ENCODE measurements at places on chromosomes 2 and 18. TPM values are rescaled to one million over a fixed set of nuclear protein-coding genes. Genes with fewer than 3 reads are reported as not detected.

DNA sequence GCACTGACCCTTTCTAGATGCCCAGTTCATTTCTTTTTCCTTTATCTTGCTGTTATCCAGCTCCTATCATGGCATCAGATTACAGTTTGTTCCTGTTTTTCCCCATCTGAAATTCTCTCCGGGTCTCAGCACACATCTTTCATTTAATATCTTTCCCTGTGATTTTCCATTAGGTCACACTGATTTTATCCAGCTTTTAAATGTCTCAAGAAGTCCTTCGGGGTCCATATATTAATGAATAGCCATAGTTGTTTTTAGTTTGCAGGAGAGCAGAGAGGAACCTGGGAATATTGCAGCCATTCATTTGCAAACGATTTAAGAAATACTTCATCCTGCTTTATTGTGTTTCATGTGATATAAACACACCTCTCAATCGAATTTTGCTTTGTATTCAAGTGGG is 374.2 kb downstream of the TDRD15 start:
- no peak for DNase-seq

GRCh38 chr18:51824746-51825145 is 515.3 kb upstream of the DCC start:
- no peak for DNase-seq

DNA sequence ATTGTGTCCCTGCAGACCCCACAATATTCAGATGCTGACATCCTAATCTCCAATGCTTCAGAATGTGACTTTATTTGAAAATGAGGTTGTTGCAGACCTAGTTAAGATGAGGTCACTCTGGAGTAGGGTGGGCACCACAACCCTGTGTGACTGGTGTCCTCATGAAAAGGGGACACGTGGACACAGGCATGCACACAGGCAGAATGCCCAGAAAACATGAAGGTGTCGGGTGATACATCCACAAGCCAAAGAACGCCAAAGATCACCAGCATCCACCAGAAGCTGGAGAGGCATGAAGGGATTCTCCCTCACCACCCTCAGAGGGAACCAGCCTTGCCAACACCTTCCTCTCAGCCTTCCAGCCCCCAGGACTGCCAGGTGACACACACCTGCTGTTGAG is 69.3 kb downstream of the AFF3 start:
- DNase-seq, result no peak

- DNase-seq, result peak; percentile 74
These were observed 65.6 kb downstream of the ZFP36L2 start for GRCh38 chr2:43160778-43161177.

DNA sequence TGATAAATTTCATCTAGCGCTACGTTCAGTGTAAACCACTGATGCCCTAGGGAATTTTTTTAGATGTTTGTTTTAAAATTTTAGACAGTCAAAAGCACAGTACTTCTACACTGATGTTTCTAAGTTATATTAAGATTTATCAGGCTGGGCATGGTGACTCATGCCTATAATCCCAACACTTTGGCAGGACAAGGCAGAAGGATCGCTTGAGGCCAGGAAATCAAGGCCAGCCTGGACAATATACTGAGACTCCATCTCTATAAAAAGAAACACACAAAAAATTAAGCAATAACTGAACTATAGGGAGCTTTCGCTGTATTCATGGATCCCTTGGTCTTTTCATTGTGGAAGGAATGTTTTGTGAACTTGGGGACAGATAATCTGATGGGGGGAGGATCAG is 50.6 kb upstream of the MAPRE2 start:
- DNase-seq, result no peak

- no peak for DNase-seq
These were observed 12.0 kb upstream of the IMPACT start for GRCh38 chr18:24414349-24415003.

DNA sequence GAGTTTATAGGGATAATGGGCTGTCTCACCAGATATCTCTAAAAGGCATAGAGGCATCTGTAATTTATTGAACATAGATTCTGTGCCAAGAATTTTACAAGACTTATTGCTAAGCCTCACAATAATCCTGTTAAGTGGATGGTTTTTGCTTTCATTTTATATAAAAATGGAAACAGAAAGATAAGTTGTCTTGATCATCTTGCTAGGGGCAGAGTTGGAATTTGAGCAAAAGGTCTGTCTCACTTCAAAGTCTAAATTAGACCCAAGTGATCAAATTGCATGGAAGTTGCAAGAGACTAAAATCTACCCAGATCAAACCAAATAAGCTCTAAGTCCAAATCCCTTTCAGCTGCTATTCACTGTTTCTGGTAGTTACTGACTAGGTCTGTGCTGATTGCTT is 95.3 kb upstream of the SOX11 start:
- DNase-seq, result no peak

DNA sequence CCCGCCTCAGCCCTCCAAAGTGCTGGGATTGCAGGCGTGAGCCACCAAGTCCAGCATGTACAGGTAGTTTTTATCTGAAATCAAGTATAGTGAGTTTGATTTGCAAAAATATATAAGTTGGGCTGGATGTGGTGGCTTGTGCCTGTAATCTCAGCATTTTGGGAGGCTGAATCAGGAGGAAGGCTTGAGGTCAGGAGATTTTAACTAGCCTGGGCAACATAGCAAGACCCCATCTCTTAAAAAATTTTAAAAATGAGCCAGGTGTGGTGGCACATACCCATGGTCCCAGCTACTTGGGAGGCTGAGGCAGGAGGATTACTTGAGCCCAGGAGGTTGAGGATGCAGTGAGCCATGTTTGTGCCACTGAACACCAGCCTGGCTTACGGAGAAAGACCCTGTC is 5.6 kb upstream of the GALM start:
- no peak for DNase-seq

DNA sequence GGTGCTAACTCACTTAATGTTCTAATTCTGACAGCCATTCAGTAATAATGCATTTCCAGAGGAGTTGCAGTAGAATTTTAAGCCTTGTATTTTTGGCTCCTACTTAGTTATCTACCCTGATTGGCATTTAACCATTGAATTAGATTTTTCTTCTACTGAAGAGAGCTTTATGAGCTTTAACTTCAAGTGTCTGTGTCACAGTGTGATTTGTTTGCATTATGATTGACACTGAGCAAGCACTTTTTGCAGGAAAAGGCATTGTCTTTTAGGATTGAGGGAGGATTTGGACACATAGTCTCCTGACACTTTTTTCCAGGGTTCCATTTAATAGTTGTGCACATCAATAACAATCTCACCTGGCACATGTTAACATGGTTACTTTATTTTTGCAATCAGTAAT is 26.7 kb downstream of the LYPD6 start:
- DNase-seq, result no peak

DNA sequence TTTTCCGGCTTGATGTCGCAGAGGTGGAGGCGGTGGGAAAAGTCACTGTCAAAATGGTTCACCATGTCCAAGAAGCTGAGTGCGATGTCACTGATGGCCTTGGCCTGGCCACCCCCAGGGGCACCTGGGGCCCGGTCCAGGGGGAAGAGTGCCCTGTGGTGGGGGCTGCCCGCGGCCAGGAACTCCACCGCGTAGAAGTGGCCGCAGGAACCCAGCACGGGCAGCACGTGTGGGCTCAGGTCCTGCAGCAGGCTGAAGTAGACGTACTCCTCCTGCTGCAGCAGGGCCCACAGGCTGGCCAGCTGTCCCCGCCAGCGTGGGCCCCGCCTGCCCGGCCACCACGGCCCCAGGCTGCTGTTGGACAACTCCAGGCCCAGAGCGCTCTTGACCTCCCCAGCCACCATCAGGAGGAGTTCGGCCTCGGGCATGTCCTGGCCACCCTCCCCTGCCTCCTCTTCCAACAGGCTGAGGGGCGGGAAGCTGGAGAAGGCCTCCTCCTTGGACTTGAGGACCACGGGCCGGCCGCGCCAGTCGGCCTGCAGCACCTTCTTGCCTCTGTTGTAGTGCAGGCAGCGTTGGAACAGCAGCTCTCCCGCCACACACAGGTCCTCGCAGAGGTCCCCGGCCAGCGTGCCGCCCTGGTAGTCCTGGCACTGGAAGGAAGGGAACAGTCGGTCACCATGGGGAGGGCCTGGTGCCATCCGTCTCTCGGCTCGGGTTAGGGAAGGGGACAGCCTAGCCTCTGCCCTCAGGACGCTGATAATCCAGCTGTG is 10.3 kb downstream of the DIPK1C start:
- no peak for DNase-seq

DNA sequence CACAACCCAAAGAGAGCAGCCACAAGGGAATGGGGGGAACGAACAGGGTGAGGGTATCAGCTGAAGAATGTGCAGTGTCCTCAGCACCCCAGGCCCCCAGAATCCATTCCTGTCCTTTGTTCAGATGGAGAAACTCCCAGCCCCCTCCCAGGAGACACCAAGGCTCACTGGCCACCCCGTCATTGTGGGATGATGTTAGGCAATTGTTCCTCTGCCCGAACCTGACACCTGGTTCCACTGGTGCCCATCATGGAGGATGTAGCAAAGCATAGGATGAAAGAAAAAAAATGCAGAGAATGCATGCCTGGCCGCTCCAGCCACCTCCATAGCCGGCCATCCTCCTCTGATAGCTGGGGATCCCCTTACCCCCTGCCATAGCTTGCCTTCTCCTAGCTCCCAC is 197.3 kb upstream of the TWIST2 start:
- no peak for DNase-seq

DNA sequence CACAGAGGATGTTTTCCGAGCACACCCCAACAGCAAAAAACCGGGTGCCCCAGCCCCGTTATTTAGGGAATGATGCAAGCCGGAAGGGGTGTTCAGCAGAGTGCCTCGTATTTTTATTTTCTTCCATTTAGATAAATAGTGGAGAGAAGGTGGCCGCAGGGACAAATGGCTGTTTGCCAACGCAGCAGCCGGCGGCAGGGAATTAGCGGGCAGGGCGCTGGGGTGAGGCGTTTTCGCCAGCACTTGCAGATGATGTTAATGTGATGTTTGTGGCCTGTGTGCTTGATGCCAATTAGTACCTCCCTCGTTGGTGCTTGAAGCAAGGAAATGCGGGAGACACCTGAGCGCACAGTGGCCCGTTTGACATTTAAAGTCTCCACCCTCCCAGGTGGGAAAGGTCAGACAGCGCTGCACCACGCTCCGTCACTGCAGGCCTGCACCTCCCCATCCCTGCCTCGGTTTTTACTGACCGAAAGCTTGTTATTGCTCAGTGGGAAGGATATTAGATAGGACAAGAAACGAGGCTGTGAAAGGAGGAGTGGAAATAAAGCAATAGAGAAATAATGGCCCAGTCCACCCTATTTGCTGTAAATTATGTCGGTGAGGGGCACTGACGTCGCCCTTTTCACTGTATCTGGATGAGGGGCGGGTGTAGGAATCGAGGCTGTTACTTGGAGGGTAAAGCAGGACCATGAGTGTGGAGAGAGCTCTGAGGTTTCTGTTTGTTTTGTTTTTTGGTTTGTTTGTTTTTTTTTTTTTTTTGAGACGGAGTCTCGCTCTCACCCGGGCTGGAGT is 39.1 kb downstream of the NFATC1 start:
- no peak for DNase-seq

DNA sequence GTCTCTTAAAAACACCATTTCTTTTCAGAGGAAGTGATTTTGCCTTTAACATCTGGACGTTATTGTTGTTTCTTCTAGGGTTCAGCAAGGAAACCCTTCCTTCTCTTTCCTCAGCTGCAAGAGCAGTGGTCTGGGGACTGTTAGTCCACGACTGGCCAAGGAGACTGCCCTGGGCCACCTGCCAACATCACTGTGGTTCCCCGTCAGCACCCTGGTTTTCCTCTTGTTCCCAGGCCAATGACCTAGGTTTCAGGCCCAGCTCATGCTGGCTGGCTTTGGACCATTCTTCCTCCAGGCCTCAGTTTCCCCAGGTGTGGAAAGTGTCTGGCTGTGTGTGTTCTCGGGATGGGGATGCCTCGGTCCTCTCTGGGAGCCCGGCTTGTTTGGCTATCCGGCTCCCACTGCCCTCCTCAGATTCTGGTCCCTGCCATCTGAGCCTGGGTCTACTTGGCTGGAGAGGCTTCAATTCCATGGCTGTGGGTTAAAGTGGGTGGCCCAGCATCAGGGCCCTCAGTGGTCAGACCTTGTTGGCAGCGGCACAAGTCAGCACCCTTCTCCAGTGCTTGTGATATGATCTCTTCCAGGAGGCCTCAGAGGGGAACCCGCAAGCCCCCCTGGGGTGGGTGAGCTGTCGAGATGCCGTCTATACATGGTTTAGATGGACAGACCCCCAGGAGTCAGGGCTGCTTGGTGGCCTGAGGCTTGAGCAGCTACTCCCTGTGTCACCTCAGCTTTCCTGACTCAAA is 234.3 kb upstream of the HS6ST1 start:
- DNase-seq, result peak; percentile 11

- peak; percentile 59 for DNase-seq
These were observed 77.6 kb upstream of the ZNF516 start for GRCh38 chr18:76572518-76573247.

- no peak for DNase-seq
These were observed 34.9 kb downstream of the SULT1C2 start for GRCh38 chr2:108323619-108324018.

DNA sequence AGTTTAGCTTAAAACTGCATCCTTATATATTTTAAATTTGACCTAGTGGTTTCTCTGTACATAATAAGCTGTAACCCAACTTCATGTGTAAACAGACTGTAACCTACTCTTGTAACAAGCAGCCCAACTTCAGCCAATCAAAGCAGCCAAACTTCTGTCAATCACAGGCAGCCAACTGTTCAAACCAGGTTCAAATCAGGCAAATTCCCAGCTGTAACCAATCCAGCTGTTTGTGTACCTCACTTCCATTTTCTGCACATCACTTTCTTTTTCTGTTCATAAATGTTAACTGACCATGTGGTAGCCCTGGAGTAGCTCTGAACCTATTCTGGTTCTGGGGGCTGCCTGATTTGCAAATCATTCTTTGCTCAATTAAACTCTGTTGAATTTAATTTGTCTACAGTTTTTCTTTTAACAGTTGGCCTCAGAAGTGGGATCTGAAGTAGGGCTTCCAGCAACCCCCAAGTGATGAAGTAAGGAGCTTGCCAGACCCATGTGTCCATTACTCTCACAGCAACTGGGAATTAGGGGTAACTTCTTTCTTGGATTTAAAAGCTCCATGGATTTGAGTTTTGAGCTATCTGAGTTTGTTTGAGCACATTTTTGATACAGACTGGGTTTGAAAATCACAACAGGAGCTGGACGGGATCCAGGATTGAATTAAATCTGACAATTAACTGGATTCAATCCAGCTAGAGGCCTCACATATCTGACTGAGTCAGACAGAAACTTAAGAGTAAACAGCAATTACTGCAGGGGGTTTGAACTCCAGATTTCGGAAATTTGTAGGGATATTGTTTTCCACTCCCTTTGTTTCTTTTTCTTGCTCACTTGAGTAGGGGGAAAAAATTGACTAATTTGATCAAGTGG is 1569.7 kb upstream of the SLC39A10 start:
- peak; percentile 12 for DNase-seq

DNA sequence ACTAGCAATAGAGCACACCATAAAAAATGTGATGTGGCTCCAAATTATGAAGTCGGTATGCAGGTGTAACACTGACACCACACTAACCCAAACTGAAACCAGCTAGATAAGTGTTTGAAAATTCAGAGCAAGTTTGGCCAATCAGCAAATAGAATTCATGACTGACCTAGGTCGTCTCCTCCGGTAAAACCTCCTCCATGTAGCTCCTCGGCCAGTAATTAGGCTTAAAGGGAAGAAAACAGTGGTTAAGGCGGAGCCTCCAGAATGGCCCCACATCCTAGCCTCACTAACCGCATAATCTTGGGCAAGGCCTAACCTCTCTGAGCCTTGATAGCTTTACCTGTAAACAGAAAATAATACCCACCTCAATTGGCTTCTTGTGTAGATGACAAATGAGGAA is 30.1 kb downstream of the C1D start:
- DNase-seq, result no peak

- peak; percentile 17 for DNase-seq
These were observed 79.6 kb downstream of the TPO start for GRCh38 chr2:1492711-1493430.

AUP1 gene
- polyA plus RNA-seq, result 139 TPM

MAT2A gene
- 73.3 TPM for polyA plus RNA-seq

SKOR2 gene
- polyA plus RNA-seq, result not detected

TMEM37 gene
- polyA plus RNA-seq, result 12.7 TPM

SH3RF3 gene
- polyA plus RNA-seq, result 4.3 TPM

UCN gene
- 3.5 TPM for polyA plus RNA-seq
